Activated T-cell treated with anti-CD3 and anti-CD28 coated beads, Interleukin-2, amount 50 U/mL, for 1 hour (primary cell): ENCODE measurements at places on chromosomes 16 and 17.

- DNase-seq = no peak
Observed at GRCh38 chr17:37657202-37657601, 14.0 kb upstream of the DDX52 start.

DNA sequence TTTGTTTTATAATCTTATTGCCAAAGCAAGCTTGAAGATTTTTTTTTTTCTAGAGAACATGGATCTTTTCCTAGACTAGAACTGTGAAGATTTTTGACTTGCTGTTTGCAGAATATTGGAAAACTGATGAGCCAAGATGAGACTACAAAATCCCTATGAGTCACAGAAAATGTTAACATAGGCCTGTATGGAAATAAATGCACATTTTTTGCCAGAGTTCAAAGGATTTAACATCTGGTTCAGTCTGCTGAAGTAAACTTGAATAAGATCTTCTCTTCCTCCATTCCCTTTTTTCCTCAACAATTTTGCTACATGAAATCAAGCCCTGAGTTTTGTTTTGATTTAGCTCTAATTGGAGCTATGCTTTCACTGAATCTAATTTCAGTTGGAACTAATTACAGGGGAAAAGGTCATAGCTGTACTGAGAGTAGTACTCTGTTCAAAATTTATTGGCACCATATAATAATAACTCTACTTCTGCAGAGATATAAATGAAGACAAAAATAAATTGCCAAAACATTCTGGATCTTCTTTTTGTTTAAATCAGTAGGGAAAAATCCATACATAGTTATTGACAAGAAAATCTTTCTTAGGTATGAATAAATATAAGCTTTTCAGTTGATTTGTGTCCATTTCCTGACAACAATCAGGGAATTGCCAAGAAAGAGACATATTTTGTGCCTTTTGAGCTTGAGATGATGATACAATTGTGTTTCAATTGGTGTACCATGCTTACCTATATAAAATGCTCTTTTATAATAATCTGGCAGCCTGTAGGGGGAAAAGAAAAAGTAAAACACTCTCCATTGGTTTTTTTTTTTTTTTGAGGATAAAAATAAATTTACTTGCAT lies 387.5 kb upstream of the GOT2 start:
- DNase-seq = no peak

- DNase-seq = no peak
Observed at GRCh38 chr17:82981141-82981730, 98.2 kb upstream of the METRNL start.

DNA sequence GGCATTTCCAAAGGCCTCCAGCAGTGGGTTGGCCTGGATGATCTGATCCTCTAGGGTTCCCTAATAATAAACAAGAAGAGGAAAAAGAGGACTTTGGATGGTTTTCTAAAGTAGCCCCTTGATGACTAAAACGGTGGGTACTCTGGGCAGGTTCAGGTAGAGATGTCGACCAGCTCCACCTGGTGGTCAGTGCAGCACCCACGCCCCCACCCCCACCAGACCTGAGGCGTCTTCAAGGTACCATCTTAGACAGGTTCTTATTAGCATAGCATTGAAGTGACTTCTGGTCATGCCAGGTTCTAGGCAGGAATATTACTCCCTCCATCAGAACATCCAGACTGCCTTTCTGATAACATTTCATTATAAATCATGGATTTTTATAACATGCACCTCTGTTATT lies 15.0 kb downstream of the MYH13 start:
- no peak for DNase-seq
